Stomach (tissue), 19 donors: ENCODE measurements at places on chromosomes 7 and 10. TPM values are rescaled to one million over a fixed set of nuclear protein-coding genes. Genes with fewer than 3 reads are reported as not detected.

UTF1 gene
- not detected for total RNA-seq

CFAP43 gene
- not detected for total RNA-seq

OR2A12 gene
- total RNA-seq = not detected

FAM25C gene
- not detected for total RNA-seq

ADCY1 gene
- total RNA-seq = 1.8 TPM

MACROH2A2 gene
- total RNA-seq = 9.8 TPM

IGFBP1 gene
- not detected for total RNA-seq

POLR3A gene
- total RNA-seq = 9.3 TPM

MRLN gene
- total RNA-seq = not detected

GNAI1 gene
- total RNA-seq = 49.0 TPM

CCL26 gene
- total RNA-seq = not detected

TBATA gene
- total RNA-seq = not detected

FAM131B gene
- total RNA-seq = 14.0 TPM

CALHM3 gene
- total RNA-seq = not detected

PTCD1 gene
- total RNA-seq = 3.5 TPM

CHST15 gene
- total RNA-seq = 22.8 TPM

HOXA3 gene
- 0.89 TPM for total RNA-seq

SPDYE9 gene
- not detected for total RNA-seq

CHRM2 gene
- total RNA-seq = 4.9 TPM

CALML5 gene
- not detected for total RNA-seq

ADAP1 gene
- total RNA-seq = 8.2 TPM

TMEM229A gene
- total RNA-seq = not detected

SSMEM1 gene
- total RNA-seq = not detected

TACR2 gene
- total RNA-seq = 77.7 TPM

RAB19 gene
- total RNA-seq = not detected

BLNK gene
- total RNA-seq = 1.3 TPM

LRRTM3 gene
- total RNA-seq = not detected

RAPGEF5 gene
- 29.8 TPM for total RNA-seq

TMEM213 gene
- total RNA-seq = not detected

MYO3A gene
- total RNA-seq = 29.8 TPM

ANXA8L1 gene
- total RNA-seq = not detected
